ENCODE measurements at places on chromosomes 12 and 14.

DNA sequence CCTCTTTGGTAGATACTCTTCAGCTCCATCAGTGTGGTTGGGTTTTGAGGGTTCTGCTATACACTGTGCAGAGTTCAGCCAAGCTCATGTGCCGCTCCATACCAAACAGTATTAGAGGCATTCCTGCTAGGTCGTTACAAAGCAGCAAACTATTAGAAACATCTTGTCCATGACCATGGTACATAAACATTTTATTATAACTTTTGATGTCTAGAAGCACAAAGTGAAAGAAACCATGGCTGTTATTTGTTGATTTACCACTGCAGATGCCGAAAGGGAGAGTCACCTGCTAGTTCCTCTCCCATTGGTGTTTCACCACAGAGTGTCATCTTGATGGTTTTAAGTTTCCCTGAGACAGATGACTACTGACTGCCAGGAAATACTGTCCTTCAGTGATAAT lies 242.0 kb downstream of the ADAMTS20 start:
- DNase-seq, result no peak

DNA sequence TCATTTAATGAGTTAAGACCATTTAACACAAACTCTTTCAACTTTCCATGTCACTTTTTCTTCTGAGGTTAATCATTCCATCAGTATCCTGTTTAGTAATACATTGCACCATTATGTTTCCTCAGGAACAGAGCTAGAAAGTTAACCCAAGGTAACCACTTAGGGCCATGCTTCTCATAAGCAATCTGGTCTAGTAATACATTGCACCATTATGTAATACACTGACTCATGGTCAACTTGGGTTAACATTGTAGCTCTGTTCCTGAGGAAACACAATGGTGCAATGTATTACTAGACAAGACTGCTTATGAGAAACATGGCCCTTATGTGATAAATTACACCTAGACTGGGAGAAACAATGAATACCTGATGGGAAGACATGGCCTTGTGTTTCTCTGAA lies 21.7 kb downstream of the ERH start:
- no peak for DNase-seq

GRCh38 chr14:34937876-34938275 lies 44.9 kb upstream of the SRP54 start:
- DNase-seq, result no peak

GRCh38 chr14:92945544-92945943 lies 22.6 kb downstream of the CHGA start:
- DNase-seq, result no peak

DNA sequence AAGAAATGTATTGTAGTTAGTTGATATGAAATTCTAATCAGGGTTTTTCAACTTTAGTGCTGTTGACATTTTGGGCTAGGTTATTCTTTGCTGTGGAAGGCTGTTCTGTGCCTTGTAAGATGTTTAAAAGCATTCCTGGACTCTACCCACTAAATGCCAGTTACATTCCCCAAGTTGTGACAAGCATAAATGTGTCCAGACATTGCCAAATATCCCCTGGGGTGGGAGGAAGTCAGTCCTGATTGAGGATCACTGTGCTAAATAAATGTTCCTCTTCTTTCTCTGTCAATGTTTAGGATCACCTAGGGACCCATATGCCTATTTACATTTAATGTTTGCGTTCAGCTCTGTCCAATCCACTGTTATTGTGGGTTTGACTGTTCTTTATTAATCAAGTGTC lies 268.3 kb downstream of the TMTC2 start:
- DNase-seq, result no peak

DNA sequence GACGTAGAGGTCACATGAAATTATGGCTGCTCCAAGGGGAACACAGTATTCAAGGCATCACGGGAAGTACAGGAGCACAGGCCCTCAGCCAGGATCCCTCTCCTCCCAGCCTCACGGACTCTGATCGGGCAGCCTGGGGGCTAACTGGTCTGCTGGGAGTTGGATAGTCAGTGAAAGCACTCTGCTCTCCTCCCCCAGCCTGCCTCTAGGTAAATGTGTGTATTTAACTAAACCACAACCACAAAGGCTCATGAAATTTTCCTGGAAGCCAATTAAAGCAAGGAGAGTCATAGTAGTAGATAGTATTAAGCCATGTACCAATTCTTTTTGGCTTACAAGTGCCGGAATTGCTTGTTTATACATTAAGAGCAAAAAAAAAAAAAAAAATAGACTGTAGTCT lies 254.3 kb downstream of the MSRB3 start:
- no peak for DNase-seq

- no peak for DNase-seq
Measured at GRCh38 chr12:2581293-2582045, 213.3 kb upstream of the FKBP4 start.

- DNase-seq, result peak; percentile 67
Measured at GRCh38 chr14:99564256-99564925, 39.6 kb downstream of the CCDC85C start.

- DNase-seq, result no peak
Measured at GRCh38 chr14:79971330-79971729, 240.0 kb downstream of the DIO2 start.

GRCh38 chr12:97134495-97134894 lies 227.4 kb downstream of the NEDD1 start:
- DNase-seq, result no peak

DNA sequence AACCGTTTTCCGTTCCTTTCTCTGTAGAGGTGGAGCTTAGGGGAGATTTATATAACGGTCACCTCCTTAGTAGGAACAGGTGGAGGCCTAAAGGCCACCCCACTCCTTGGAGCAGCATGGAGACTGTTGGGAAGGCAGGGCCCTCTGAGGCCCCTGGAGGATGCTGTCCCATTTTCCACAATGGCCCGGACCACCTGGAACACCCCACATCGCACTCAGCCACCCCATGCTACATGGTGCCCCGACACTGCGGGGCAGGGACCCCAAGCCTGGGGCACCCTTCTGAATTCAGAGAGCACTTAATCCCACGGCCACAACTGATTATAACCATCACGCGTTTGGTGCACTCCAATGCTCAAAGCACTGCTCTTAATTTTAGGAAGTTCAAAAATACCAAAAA lies 41.4 kb downstream of the C14orf132 start:
- DNase-seq, result no peak

GRCh38 chr12:75862692-75863471 lies 168.7 kb downstream of the PHLDA1 start:
- no peak for DNase-seq

- DNase-seq, result no peak
Measured at GRCh38 chr12:13205809-13206559, 9.5 kb downstream of the EMP1 start.

DNA sequence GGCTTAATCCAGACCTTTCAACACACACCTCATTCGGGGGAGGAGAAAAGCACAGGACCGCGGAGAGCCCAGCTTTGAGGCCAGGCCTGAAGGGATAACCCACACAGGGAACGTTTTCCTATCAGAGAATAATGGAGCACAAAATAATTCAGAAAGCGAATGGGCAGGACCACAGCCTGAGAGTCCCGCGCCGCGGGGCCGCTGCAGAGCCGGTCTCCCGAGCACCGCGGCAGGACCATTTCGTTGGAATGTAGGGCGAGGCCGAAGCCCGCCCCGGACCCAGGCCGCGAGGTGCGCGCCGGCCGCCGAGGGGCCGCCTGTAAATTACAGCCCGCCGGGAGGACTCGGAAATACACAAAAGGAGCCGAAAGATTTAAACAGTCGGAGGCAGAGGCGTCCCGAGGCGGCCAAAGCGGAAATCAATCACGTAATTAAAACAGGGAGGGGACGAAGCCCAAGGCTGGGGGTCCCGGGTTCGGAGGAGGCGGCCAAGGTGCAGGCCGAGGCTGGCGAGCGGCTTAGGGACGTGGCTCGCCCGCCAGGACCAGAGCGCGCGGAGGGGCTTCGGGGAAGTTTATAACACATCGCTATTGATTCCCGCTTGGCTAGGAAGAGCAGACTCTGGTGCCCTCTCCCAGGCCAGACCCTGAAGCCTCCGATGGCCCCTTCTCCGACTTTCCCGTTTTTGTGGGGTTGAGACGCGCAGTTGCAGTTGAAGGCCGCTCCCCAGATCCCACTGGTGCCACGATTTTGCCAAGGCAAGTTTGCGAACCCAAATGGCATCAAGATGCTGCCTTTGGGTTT lies 6.3 kb upstream of the HOXC4 start:
- no peak for DNase-seq

GRCh38 chr14:52781629-52782028 lies 9.8 kb downstream of the GNPNAT1 start:
- no peak for DNase-seq

DNA sequence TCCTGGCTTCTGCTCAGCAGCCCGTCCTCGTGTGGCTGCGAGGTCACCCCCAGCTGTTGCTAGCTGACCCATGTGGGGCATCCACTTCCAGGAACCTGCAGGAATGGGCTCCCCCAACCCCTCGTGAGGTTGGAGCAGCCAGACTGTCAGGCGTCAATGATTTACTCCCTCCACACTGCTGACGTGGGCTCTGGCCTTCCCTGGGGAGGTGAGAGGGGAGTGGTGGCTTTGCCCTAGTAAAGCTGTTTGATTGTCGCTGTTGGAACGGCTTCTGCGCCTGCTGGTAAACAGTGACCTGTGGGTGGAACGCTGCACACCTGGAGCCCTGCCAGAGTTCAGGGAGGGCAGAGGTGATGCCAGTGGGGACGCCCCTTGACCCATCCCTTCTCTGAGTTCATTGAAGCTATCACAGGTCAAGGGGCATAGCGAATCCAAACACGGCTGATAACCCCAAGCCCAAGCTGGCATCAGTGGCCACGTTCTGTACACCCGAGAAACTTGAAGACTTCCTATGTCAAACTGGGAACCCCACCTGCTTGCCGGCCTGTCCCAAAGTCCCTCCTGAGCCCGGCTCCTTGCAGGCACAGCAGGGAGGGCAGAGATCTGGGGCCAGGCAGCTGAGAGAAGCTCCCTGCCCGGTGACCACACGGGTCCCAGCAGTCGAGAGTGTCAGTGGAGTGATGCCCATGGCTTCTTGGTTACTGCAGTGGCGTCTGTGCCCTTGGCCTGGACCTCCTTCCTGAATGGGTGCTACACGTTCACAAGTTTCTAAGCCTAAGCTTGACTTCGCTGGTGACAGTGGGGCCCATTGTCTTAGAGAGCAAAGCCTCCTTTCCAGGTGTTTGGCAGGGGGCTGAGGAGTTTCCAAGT lies 2.7 kb downstream of the ASPG start:
- no peak for DNase-seq

- no peak for DNase-seq
Measured at GRCh38 chr12:3333583-3333982, 157.4 kb upstream of the PRMT8 start.

DNA sequence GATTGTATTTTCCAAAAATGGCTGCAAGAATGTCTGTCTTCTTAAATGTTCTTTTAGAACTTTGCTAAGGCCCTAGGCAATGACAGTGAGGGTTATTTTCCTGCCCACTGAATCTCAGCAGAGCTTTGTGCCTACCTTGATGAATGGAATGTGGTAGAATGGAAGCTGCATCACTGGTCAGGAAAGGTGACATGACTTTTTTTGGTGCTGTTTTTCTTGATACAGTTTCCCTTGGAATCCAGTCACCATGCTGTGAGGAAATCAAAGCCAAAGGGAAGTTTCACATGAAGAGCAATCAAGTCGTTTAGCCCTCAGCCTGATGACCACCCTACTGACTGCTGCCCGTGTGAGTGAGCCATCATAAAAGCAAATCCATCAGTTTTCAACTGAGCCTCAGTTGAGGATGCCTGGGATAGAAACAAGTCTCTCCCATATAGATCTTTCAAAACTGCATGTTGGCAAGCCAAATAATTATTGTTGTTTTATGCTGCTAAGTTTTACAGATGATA lies 886.0 kb upstream of the FBXO33 start:
- DNase-seq, result no peak

DNA sequence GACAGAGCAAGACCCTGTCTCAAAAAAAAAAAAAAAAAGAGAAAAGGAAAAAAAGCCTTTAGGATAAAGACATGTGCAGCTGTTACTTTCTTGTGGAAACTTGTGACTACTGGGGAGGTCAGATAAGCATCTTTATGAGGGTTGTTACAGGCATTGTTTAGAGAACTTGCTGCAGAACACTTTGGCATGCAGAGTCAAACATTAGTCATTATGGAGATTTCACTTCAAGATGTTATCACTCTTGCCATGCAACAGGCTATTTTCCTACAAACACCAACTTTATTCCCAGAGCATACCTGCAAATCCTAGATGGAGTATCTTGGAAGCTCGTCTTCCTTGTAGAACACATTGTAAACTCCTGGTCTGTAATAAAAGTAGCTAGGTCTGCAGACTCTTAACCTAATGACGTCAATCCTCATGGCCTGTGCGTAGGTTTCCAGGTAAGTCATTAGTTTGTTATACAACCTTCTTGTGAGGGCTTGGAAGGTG lies 36.3 kb upstream of the WDR89 start:
- no peak for DNase-seq

- peak; percentile 96 for DNase-seq
Measured at GRCh38 chr12:116708826-116709756, 28.8 kb downstream of the SPRING1 start.

DNA sequence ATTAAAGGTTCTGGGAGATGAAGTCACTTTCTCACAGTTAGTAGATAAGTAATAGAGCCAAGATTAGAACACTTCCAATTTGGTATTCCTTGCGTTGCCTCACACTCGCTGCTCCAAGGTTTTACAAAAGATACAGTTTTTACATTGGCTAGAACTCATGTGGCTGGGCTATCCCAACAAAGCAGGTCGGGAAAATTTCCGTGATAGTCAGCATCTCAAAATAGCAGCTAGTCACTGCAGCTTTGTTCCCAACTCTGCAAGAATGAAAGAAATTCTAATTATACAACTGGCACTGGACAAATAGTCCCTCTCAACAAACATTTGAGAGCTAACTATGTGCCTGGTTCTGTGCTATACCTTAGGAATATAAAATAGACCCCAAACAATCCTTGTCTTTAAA lies 24.6 kb upstream of the PPP1R12A start:
- DNase-seq, result peak; percentile 49

DNA sequence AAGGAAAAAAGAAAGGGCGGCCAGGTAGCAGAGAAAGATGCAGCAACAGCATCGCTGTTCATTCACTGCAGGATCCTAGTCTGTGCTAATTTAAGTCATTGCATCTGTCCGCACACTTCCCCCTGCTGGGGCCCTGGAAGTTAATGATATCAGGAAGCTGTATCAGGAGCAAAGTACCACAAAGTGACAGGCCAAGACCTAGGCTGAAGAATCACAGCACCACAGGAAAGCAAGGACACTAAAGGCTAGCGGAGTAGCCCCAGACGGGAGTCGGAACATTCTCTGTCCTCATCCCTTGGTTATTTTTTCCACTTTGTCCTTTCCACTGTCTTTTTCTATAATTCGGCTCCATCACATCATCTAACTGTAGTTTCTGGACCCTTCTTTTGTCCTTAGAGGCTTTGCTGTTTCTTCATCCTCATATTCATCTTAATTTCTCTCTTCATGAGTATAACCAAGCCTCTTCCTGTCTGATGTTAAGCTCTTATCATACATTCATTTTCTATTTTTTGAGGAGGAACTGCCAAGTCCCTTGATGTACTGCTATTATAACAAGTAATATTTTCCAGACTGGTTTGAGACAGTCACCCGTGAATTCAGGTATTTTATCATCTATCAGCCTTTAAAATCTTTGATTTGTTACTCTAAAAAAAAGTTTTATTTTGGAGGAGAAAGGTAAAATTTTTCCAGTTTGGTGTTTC lies 28.3 kb downstream of the DUSP16 start:
- DNase-seq, result no peak

Measured in Ammon's horn (tissue), 1 donor.